ENCODE measurements at places on chromosomes 12 and 14.

- no peak for DNase-seq
Observed at GRCh38 chr12:57630891-57631433, 2.0 kb downstream of the B4GALNT1 start.

DNA sequence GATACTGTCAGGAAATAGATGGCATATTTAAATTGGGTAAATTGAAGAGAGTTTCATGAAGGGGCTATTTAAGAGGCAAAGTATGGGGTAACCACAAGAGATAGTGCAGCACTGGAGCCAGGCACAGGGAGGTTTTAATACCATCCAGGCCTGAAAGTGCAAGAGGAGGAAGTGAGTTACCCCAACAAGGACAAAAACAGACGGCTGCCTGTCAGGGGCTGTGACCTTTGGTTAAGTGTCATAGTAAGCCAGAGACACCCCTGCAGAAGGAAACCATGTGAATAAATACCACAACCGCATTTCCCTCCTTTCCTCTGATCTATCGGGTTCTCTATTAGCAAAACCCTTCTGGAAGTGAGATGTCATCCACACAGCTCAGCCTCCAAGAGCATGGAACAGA lies 122.0 kb upstream of the DHRS4 start:
- no peak for DNase-seq

DNA sequence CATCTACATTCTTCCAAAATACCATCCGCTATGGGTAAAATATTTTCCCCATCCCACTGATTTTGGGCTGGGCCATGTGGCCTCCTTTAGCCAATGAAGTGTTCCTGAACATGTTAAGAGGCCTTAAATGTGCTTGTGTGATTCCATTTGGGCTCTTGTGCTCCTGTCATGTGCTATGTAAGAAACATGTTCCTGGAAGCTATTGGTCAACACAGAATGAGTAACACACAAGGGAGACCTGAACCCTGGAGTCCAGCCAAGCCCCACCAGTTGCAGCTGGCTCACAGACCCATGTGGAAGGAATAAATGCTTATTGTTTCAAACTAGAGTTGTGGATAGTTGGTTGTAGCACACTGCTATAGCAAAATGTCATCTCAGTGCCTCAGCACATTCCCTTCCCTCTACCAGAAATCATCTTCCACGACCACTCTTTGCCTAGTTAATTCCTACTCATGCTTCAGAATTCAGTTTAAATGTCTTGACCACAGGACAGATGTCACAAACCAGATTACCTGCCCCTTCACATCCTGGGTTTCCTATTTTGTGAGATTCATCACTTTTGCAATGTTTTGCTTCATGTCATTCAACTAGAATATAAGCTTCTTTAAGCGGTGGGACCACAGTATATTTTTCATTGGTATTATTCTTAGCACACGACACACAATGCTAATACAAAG lies 217.3 kb upstream of the EEA1 start:
- DNase-seq, result no peak

- DNase-seq, result no peak
Observed at GRCh38 chr14:33679025-33679424, 271.8 kb downstream of the EGLN3 start.

DNA sequence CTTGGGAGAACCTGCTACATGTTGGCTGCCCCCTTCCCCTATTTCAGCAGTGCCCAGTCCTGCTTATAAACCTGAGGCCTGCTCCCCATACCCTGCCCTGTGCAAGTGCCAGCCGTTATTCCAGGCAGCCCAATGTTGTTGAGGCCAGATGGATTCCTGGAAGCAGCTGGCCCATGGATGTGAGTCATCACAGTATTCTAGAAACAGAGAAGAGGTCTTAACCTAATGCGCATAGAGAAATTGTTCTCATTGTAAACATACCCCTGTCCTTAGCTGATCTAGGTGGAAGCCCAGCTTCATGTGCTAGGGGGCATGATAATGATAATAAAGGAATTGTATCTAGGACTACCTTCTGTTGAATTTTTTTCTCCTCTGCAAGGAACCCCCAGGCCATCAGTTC lies 69.7 kb downstream of the TSPAN11 start:
- DNase-seq, result no peak

DNA sequence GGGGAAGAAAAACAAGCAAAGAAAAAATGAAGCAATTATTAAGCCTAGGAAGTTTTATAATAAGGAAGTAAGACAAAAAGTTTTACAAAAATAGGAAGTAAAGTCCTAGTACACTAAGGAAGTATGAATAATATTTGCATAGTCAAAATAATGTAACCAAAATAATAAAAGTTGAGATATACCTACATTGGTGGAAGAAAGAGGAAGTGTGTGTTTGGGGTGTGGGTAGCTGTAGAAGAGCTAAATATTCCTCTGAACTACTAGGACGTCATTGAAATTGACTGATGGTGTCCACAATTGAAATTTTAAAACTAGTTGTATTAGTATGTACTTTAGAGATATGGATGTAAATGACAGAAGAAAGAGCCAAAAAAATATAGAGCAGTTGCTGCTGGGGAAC lies 228.4 kb upstream of the OTX2 start:
- DNase-seq, result no peak

DNA sequence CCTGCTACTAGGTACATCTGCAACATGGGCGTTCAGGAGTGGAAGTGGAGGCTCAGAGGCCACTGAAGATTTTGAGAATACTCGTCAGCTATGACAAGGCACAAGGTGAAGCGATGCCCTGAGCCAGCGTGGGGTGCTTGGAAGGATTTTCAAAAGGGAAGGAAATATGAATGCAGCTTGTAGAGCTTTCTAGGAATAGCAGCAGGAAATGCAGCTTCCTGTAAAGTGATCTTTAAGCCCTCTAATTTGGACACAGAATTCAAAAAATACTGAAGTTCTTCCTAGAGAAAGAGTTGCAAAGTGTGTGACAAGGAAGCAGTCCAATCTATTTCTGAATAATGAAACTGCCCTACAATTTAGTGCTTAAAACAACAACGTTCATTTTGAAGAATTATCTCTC lies 13.2 kb upstream of the C1S start:
- no peak for DNase-seq

GRCh38 chr12:50402264-50403000 lies 1.7 kb downstream of the LARP4 start:
- DNase-seq, result no peak

GRCh38 chr14:106813477-106813823 lies 1287.1 kb downstream of the TMEM121 start:
- no peak for DNase-seq

GRCh38 chr12:92434607-92435025 lies 268.2 kb upstream of the PLEKHG7 start:
- DNase-seq, result no peak
